ENCODE measurements at places on chromosomes 7 and 10.

DNA sequence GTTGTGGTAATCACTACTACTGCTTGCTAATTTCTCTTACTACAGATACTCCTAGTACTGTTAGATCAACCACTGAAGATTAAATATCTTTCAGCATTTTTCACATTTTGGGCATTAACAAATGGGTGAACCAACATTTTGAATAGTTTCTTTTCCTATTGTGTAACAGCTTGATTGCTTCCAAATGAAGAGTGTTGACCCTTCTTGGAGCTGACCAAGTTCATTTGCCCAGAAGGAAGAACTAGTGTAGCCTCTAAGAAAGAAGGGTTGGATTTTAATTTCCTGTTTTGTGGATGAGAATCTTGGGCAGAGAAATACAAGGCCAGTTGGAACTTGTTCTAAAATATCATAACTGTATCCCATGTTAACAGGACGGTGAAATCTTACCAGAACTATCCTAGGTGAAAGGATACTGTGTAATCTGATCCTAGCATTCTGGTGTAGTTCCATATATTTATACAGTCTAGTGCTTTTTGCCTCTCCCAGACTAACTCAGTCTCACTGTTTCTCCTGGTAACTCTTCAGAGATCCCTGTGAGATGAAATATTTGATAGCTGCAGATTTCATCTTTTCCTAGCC lies 37.3 kb downstream of the SND1 start:
- no peak for DNase-seq

DNA sequence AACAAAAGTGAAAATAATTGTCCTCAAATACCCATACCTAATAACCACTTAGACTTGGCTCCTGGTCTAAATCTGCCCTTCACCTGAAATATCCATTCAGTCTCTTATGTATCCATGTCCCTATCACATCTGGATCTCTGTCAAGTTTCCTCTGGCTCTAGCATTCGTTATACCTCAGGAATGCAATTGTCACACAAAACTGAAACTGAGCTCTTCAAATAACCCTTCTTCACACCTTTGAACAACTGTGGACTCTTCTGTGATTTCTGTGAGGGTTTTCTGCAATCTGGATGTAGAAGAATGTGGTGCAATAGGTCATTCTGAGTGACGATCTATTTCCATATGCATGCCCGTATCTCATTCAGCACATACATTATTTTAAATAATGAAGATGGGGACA lies 53.5 kb upstream of the FGL2 start:
- DNase-seq, result no peak

DNA sequence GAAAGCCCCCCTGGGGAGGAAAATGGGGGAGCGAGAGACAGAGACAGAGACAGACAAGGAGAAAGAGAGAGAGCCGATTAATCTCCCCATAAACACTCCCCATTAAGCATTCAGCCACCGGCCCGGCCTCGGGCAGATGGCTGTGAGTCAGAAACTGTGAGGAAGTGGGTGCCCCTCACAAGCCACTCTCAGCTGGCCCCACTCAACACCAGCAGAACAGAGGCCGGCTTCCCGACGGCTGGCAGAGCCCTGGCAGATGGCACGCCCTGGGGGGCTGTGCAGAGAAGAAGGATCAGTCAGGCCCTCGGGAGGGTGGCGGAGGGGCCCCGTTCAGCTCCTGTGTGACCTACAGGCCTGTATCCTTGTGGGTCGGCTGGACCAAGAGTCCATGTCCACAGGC lies 41.2 kb downstream of the CAMK2B start:
- no peak for DNase-seq

DNA sequence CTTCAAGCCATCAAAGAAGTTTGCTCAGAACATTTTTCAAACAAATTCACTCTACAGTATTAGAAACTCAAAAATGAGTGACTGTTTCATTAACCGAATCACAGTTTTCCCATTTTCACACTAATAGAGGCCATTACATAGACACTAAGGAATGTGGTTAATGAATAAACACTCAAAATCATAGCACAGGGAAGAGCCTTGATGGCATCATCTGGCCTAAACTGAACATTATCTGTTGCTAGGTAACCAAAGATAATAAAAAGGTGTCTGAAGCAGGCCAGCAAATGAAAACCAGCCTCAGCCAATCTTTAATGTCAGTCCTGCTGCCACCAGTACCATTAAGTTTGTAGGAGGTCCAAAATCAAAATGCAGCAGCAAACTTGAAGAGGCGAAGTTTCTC lies 492.4 kb upstream of the STEAP1 start:
- DNase-seq, result no peak

GRCh38 chr10:100330079-100330478 lies at the start of gene PKD2L1:
PKD2L1 (minus strand) TSS chr10:100330228; CDS start chr10:100330103, 125 bp downstream.
- DNase-seq, result no peak

- peak; percentile 38 for DNase-seq
Observed at GRCh38 chr7:124171068-124171467, 138.2 kb upstream of the TMEM229A start.

DNA sequence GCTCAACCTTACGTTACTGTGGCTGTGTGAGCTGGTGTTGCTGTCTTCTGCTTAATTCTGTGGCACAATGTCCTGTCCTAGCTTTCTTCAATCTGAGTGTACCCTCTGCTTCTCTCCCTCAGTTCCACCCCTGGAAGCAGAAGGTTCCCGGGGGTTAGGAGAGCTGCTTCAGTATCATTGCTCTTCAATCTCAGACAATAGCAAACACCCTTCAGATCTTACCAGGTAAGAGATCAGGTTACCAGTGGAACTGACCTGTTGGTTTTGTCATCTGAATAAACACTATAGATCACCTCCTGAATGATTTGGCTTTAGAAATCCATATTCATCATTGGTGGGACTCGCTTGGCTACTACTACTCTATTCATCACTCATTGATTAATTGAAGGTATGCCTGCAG lies 48.4 kb downstream of the DNAJB9 start:
- no peak for DNase-seq

GRCh38 chr7:80890426-80891258 lies 28.2 kb downstream of the SEMA3C start:
- peak; percentile 63 for DNase-seq

GRCh38 chr10:61701055-61701705 lies 38.5 kb downstream of the CABCOCO1 start:
- DNase-seq, result peak; percentile 59

DNA sequence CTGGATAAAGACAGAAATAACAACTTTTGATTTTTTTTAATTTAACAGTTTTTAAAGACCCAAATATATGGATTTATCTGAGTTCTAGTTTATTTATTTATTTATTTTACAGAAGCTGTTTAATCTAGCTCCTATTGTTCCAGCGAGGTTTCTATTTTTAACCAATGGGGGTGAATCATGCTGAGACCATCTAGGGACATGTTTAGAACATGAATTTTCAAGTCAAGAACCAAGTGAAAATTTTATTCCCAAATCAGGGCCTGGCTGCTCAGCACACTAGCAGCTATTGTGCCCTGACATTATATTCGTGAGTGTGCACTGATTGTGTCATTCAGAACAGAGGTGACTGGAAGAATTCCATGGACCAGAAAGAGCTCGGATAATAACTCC lies 24.6 kb upstream of the MPP7 start:
- DNase-seq, result no peak

GRCh38 chr7:43479042-43479441 lies 103.9 kb upstream of the STK17A start:
- no peak for DNase-seq

- DNase-seq, result peak; percentile 92
Observed at GRCh38 chr7:138527746-138528223, 67.7 kb downstream of the TRIM24 start.

GRCh38 chr7:135330088-135330487 lies 96.5 kb downstream of the STRA8 start:
- DNase-seq, result no peak

GRCh38 chr10:23604613-23605012 lies 165.7 kb downstream of the OTUD1 start:
- no peak for DNase-seq

DNA sequence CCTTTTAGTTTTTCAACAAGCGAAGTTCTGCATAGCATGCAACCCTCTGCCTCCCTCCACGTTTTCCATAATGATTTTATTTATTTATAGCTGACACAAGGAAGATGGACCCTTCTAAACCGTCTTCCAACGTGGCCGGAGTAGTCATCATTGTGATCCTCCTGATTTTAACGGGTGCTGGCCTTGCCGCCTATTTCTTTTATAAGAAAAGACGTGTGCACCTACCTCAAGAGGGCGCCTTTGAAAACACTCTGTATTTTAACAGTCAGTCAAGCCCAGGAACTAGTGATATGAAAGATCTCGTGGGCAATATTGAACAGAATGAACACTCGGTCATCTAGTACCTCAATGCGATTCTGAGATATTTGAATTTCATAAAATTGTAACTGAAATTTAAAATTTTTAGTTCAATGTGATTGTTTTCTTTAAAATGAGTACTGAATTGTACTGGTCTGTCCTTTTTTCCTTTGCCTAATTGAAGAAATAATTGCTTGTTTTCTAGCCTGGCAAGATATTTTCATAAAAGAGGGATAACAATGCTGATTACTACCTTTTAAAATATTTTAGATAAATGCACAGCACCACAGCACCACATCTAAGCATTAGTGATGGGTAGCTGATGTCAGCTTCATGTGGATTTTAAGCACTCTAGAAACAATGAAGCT lies 41.5 kb upstream of the SLC39A12 start:
- DNase-seq, result peak; percentile 57

DNA sequence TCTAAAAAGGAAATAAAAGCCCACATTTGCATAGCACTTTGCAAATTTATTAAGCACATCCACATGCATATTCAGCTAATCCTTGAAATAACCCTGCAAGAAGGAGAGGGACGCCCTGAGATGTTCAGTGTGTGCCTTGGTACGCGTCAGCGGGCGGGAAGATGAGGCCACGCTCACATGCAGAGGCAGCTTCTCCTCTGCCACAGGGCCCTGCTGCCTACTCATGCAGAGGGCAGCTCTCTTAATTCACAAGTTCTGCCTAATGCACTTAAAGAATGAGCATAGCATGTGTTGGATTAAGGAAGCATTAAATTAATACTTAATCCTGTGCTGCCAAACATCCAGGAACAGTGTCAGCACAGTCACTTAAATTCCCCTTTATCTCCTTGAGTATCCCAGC lies 132.3 kb downstream of the HECW1 start:
- DNase-seq, result no peak

DNA sequence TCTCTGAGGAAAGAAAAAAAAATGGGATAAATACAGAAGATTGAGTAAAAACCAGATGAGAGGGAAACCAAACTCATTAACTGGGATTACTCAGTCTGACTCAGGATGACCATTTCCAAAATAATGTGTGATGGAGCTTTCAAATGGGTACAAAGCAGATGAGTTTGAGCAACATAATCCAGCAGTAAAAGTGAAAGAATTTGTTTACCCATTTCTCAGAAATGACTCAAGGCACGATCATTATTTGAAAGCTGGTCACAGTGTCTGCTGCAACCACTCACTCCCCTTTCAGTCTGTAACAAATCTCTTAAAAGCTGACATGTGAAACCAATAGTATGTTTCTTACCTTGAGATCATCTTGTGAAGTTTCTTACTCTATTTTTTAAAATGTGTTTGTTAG lies 104.7 kb upstream of the KLF14 start:
- peak; percentile 96 for DNase-seq

DNA sequence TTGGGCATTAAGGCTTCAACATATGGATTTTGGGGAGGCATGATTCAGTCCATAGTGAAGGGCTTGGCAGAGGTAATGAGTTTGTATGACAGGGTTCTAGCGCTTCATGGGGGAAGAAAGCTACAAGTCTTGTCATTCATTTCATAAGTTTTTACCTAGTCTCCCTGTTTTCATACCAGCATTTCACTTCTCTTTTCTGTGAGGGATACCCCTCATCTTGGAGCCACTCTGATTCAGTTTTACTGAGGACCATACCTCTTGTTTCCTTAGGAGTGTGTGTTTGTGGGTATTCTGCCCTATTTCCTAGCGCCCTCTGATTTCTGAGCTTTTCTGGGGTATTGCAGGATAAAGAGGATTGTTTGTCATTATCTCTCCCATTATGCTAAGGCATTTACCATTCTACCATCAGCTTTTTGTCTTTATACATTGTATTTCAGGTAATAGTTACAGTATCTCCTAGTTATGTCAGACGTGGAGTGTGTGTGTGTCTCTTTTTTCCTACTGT lies 6.8 kb downstream of the RSBN1L start:
- DNase-seq, result no peak

DNA sequence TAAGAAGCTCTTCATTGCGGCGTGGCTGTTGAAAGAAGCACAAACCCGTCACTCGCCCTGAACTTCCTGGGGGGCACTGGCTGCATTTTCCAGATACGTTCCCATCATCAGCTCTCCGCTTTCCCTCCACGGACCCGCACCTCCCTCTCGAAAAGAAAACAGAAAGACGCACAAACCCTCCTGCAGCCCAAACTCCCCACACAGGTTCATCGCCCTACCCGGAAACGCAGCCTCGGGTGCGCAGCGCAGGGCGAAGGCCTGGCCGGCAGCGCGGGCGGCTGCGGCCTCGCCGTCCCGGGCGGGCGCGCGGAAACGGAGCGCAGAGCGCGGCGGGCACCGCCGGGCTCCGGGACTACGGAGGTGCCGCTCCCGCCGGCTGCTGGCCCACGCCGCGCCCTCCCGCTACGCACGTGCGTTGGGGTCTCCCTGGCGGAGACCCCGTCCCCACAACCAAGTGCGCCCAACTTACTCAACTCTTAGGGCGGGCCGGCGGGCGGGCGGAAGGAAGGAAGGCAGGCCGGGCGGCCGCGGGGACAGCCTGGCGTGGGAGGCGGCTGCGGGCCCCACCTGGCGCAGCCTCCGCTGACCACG lies 822 bp downstream of the ZNF800 start:
- peak; percentile 27 for DNase-seq

GRCh38 chr10:84292502-84292901 lies 35.9 kb upstream of the CCSER2 start:
- no peak for DNase-seq

GRCh38 chr10:102729029-102730026 lies 14.4 kb upstream of the WBP1L start:
- peak; percentile 66 for DNase-seq

GRCh38 chr7:48109848-48110663 lies 21.0 kb downstream of the UPP1 start:
- DNase-seq, result no peak

GRCh38 chr7:157467496-157468212 lies 130.8 kb downstream of the DNAJB6 start:
- DNase-seq, result no peak

- no peak for DNase-seq
Observed at GRCh38 chr7:139753693-139754111, 24.1 kb downstream of the HIPK2 start.

- DNase-seq, result no peak
Observed at GRCh38 chr7:111292026-111292470, 201.1 kb downstream of the LRRN3 start.

DNA sequence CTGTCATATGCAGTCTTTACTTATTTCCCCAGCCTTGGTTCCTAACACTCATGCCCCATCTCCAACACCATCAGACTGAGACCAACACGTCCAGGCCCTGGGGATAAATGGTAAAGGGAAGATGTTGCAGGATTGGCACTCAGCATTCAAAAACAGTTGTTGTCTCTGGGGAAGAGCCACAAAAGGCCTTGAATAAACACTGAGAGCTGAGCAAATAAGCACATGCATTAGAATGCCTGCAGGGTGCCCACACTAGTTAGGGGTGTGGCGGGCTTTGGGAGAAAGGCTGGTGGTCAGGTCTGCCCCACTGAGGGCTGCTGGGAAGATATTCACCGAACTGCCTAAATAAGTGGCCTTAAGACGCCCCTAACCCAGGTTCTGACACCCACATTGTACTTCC lies 391.0 kb downstream of the GFRA1 start:
- no peak for DNase-seq

GRCh38 chr10:96417441-96417840 lies 58.6 kb upstream of the OPALIN start:
- peak; percentile 8 for DNase-seq

- no peak for DNase-seq
Observed at GRCh38 chr7:103025341-103025740, 49.3 kb downstream of the FBXL13 start.

GRCh38 chr10:96358851-96359540 lies at the start of gene OPALIN:
OPALIN (minus strand) TSS chr10:96359002; CDS start chr10:96358896, 106 bp downstream.
- no peak for DNase-seq
